ENCODE measurements at places on chromosomes 7 and 10. TPM values are rescaled to one million over a fixed set of nuclear protein-coding genes. Genes with fewer than 3 reads are reported as not detected.

SEC23IP gene
- total RNA-seq: 33.2 TPM

GRCh38 chr10:114223066-114223465 is 16.0 kb upstream of the VWA2 start:
- no peaks in the 10 kb centered on the region for H3K27me3 ChIP-seq
- H3K4me3 ChIP-seq: no peak overlapping the region
- H3K4me1 ChIP-seq: no peaks in the 10 kb centered on the region
- no peak overlapping the region for H3K27ac ChIP-seq

- H3K36me3 ChIP-seq: no peaks in the 10 kb centered on the region
- no peaks in the 10 kb centered on the region for H3K4me1 ChIP-seq
- no peak overlapping the region for H3K4me3 ChIP-seq
- no peak for DNase-seq
- H3K27ac ChIP-seq: no peak overlapping the region
These were observed 34.4 kb upstream of the GPAM start for GRCh38 chr10:112218036-112218390.

GRCh38 chr7:47357361-47357760 is 224.6 kb downstream of the TNS3 start:
- DNase-seq: no peak
- H3K36me3 ChIP-seq: peaks cover 48% of the 10 kb centered on the region
- no peak overlapping the region for H3K4me3 ChIP-seq

All from PC-9 (cell line).